ENCODE measurements at places on chromosomes 6 and 20.

DNA sequence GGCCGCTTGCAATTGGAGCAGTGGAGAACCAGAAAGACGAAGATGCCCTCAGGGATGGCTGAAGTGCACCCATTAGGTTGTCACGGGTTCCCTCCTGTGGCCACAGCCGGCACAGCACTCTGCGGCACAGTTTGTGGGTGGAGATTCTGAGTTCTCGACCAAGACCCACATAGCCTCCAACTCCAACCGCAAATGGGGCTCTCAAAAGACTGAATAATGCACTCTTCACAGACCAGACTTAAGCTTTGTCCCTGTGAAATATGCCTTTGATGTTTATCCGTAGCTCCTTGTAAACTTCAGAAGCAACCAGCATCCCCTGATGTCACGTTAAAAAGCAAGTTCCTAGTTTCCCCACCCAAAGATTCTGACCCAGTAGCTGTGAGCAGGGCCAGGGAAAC is 934 bp upstream of the CST9 start:
- peak; percentile 27 for DNase-seq

DNA sequence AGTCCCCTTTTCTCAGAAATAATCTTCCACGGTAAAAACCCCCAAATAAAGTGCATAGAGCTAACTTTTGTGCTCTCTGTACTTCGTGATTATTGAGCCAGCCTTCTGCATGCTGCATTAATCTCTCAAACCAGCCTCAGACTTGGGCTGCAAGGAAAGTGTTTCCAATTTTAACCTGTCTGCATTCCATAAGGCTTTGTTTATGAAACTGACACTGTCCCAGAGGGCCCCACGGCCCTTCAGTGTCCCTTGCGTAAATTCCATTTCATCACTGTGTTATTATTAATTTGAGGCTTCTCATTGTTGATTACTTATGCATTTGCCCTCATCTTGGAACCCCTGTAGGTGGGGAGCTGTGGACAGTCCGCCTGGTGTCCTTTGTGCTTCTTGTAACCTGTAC is 15.6 kb upstream of the SNRPB2 start:
- no peak for DNase-seq

DNA sequence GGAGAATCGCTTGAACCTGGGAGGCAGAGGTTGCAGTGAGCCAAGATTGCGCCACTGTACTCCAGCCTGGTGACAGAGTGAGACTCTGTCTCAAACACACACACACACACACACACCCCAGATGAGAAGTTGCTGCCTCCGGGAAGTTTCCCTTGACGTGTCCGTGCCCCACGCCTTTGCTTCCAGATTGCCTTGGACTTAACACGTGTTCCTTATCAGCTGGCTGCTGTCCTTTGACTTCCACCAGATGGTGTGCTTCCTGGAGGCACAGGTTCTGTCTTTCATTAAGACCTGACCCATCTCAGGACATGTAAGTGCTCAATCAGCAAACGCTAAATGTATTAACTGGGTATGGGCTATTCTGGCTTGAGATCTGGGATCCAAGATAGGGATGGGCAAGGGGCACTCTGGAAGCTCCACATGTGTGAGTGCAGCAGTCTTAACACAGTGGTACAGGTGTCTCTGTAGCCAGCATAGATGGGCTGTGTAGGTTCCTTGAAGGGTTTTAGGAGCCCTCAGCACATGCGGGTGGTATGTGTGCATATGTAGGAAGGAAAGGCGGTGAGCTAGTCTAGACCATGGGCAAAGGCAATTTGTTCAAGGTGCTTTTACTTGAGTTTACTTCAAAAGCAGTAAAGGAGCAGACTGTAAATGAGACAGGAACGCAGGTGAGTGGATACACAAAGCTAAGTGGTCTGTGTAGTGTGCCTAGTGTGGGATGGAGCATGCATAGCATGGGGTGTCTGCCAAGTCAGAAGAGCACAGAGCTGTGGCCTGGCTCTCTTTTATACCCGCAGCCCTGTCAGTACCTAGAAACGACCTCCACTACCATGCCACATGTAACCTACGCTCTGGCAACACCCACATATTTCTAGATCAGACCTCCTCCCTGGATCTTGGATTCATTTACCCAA is 11.6 kb downstream of the PIGT start:
- DNase-seq = no peak

DNA sequence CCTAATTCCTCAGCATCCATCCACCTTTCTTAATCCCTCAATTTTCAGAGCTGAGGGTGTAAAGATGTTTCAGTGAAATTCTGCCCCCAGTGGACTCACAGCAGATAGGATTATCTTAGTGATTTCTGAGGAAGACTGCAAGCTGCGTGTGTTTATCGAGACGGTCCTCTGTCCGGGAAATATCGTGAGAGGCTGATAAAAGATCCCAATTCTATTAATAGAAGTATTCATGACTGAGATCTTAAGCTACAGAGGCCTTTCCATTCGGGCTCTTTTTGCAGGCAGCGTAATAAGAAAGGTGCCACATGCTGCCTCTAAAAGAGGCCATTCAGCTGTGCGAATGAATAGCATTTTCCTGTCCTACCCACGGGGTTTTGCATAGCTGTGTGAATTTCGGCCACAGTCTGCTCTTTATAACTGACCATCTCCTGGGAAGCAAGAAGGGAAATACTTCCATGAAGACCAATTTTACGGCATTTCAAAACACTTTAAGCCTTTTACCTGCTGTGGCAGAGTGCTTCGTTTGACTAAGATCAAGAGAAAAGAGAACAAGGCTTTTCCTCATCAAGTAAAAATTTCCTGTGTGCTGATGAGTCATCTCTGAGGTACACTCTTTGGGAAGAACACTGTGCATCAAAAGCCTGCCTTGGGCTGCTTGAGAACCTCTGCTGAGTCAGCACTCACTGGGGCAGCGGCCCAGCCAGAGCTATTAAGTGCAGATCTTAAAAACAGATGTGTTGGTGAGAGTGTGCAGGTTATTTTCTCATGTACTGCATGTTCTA is 208.8 kb downstream of the ARHGAP18 start:
- peak; percentile 46 for DNase-seq

- no peak for DNase-seq
These were observed 30.7 kb upstream of the NT5E start for GRCh38 chr6:85419046-85419759.

GRCh38 chr6:154894902-154895301 is 100.2 kb upstream of the TIAM2 start:
- no peak for DNase-seq

- no peak for DNase-seq
These were observed 468.2 kb downstream of the MMUT start for GRCh38 chr6:48994811-48995210.

DNA sequence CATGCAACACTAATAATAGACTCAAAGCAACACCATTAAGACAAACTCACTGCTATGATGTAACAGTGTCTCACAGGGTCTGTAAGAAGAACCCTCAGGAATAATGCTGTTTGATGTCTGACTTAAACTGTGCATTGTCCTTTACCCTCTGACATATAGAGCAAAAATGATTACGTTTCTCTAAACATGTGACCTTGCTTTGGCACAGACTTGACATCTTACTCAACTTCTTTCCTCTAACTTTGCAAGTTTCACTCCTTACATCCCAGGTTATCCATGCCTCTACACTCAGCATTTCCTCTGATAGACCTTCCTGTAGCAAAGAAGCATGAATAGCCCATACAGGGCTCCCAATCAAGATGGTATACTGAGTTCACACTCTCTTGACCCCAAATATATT is 252.7 kb downstream of the UST start:
- no peak for DNase-seq

- peak; percentile 16 for DNase-seq
These were observed 67.1 kb upstream of the ADGRF4 start for GRCh38 chr6:47631269-47631772.

DNA sequence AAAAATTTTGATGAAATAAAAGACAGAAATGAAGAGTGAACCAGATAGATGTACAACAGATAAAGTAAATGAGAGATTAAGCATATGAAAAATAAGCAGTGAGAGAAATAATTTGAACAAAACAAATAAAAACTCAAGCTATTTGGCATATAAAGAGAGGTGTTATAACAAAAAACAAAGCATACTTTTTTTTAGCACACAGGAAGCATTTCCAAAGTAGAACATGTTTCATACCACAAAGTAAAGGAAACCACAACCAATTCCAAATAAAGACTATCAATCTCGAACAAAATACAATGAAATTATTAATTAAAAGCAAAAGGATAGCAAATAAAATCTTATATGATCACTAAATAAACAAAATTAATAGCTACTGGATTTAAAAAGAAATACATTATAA is 6.8 kb downstream of the THEMIS start:
- DNase-seq = no peak

- no peak for DNase-seq
These were observed 117.2 kb upstream of the BACH2 start for GRCh38 chr6:90413867-90414266.

GRCh38 chr6:146701632-146702031 is 102.9 kb downstream of the ADGB start:
- DNase-seq = no peak

DNA sequence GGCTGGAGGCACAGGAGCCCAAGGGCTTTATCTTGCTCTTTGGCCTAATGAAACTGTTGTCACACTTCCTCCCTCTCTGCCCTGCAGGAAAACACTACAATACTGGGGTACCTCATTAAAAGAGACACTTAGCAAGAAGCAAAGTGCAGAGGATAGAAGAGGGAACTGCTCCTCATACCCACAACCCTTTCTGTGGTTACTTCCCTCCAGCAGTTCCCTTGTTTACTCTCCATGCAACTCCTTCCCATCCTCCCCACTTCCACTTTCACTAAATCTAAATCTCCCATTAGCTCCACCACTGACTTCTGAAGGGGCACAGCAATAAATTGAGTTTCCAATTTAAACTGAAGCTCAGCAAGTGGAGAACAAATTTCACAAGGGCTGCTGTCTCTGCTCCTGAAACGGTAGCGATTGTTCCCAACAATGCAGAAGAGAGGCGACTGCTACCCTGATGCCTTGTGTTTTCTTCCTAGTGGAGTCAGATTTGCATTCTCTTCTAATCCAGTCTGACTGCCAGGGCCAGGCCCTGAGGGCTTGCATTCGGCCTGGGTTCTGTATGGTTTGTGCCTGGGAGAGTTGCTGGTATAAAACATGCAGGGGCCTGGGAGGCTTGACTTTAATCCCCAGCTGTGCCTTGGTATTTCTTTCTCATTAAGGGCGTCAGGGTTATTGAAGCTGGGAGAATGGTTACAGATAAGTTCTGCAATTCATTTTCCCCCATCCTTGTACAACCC is 454.7 kb downstream of the TFAP2B start:
- peak; percentile 31 for DNase-seq

DNA sequence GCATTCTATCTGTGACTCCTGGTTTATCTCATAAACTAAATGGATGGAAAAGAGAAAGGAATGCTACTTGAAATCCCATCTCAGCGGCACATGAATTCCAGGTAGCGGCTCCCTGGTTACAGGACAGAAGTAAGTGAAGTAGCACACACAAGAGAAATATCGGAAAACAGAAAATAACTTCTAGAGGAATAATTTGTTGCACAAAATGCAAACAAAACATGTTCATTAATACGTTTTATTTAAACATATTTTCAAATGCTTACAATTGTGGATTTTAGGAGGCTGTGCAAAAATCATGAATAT is 26.5 kb upstream of the RPS6KA2 start:
- DNase-seq = no peak

- DNase-seq = no peak
These were observed 43.2 kb downstream of the PREP start for GRCh38 chr6:105359419-105360370.

DNA sequence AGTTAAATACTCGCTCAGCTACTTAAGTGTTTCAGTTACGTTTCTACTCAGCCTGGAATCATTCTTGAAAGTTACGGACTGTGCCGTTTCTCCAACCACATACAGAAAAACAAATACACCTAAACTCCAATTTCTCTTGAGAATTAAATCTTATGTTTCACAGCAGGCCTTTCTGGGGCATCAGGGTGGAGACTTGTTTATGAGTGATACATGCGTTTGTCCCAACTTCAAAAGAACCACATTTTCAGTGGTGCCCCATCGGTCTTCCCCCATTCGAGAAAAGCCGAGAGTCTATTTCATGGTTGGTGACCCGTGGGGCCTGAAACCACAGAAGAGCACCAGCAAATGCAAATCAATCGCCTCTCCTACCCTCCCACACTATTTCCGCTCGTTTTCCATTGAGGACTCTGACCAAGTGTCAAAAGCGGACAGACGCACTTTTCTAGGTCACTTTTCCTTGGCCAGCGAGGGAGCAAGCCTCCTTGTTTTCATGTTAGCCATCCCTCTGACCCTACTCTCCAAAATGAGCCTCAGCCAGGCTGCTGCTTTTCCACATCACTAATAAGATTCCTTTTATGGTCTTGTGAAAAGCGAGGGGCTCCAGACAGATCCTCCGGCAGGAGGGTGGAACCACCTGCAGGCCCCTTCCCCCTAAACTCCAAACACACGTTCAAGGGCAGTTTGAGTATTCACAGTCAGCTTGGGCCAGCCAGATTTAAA is 3.1 kb downstream of the JAG1 start:
- DNase-seq = no peak

DNA sequence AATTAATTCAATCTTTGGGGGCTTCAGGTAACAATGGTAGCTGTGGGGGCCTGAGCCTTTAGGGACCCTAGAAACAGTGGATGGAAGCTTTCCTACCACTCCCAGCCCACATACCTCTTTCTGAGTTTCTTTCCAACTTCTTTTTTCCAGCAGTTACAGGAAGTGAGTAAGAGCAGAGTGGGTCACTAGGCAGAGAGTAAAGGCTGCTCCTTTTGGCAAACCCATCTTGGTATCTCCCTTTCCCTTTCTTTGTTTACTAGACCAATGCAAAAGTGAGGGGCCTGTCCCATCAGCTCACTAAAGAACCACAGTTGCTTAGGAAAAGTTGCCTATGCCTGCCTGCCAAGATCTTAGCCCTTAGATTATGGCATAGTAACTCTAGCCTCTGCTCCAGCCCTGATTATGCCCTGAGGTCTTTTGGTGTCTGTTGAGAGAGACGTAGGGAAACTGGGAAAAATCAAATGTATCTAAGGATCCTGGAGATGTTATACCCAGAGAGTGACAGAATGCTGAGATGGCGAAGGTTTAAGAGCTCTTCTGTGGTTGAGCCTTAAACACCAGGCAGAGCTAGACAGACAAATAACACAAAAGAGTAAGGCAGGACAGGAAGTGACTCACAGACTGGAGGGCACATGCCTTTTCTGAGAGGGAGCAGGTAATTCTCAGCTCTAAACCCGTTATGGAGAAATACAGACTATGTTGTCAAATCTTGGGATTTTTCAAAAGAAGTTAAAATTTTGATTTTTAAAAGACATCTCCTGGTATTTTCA is 31.3 kb downstream of the TRMT6 start:
- no peak for DNase-seq

DNA sequence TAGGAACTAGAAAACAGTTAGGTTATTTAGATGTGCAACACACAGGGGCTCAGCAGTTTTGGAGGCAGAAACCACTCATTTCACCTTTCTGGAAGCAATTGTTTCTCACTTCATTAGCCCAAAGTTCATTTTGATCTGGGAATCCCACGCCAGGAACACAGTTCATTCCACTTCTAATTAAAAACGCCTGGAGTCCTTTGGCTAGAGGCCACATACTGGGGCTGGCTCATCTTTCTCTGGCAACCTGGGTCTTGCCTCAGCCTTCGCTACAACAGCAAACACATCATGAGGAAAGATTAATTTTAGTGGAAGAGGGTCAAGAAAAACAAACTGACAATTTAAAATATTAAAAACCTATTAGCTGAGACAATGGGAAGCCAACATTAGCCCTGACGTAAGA is 69.7 kb downstream of the RFPL4B start:
- DNase-seq = no peak

Data from putamen (tissue), 1 donor.